ENCODE measurements at places on chromosomes 7 and 10.

DNA sequence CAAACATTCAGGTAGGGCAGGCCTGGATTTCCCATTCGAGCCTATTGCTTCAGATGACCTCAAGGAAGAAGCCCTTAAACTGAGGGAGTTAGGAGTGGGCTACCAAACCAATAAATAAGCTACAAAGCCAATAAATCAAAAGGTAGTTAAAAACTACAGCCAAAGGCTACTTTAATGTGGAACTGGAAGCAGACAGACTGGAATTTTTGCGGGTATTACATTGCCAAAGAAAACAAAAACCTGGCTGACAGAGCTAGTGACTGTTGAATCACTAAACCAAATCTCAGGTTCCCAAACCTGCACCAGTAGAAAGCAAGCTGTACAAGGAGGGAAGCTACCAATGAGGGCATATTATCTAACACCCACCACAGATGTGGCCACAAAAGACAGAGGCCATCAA is 315.6 kb downstream of the GRM8 start:
- DNase-seq = no peak

- DNase-seq = no peak
These were observed 89.8 kb upstream of the SAMD8 start for GRCh38 chr10:75021379-75022249.

DNA sequence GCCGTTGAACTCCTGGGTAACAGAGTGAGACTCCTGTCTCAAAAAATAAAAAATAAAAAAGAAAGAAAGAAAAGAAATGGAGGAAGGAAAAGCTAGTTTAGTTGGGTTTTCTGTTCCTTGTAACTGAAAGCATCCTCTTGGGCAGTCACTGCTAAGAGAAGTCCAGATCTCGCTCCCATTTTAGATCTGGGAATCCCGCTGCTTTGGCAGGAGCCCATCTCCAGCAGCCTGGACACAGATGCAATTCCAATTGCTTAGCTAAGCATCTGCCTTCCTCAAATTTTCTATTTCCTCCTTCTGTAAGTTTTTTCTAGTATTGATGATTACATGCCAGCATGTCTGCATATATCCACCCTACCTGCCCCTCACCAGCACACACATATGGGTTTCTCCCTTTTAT is 54.1 kb downstream of the DENND2A start:
- DNase-seq = no peak

DNA sequence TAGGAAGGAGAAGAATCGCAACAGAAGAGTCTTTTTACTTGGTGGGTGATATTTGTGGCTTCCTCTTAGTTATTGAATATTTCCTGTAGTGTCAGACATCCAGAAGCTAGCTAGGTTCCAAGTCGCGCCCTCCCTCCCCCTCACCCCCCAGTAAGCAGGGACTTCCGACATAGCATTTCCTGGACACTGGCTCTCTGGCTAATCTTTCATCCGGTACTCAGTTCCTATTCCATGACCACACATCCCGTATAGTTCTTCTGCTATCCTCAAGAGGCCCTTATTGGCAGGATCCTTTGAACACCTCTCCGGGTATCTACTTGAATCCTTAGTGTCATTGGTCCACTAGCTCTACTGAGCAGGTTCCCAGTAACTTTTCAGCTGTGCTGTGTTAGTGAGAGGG is 167.8 kb downstream of the HDAC9 start:
- no peak for DNase-seq

GRCh38 chr7:123863461-123863860 is 18.5 kb downstream of the HYAL4 start:
- DNase-seq = no peak

- no peak for DNase-seq
These were observed 26.1 kb downstream of the KLRG2 start for GRCh38 chr7:139457153-139457946.

DNA sequence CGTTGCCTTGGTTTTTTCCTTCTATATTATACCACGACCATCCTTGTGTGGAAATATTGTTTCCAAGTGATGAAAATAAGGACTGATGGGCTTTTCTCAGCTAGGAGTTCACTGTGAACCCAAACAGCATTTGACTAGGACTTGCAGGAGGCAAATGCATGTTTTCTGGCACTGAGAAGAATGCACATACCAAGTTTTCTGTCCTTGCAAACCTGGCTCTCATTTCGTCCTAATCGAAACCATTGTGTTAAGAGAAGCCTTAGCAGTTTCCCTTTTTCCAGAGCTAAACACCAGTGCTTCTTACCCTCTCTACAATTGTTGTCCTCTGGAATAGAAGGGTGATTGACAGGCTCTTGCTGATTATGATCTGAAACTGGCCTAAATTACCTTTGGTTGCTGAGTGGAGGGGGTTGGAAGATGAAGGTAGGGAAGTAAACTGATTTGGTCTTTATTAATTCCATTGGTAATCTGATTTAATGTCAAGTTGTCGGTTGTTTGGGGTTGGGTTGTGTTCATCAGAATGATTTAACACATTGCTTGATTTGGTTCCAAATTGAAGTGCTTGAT is 33.1 kb upstream of the ELMO1 start:
- DNase-seq = no peak

GRCh38 chr10:30992681-30993080 is 39.0 kb downstream of the ZNF438 start:
- DNase-seq = no peak

Data from CD4-positive, alpha-beta T cell treated with Interleukin-15 for 4 hours (primary cell).